Caki2 (cell line): ENCODE measurements at places on chromosomes 1 and 21.

- no peak for DNase-seq
Observed at GRCh38 chr1:62325081-62325480, 5.8 kb upstream of the KANK4 start.

DNA sequence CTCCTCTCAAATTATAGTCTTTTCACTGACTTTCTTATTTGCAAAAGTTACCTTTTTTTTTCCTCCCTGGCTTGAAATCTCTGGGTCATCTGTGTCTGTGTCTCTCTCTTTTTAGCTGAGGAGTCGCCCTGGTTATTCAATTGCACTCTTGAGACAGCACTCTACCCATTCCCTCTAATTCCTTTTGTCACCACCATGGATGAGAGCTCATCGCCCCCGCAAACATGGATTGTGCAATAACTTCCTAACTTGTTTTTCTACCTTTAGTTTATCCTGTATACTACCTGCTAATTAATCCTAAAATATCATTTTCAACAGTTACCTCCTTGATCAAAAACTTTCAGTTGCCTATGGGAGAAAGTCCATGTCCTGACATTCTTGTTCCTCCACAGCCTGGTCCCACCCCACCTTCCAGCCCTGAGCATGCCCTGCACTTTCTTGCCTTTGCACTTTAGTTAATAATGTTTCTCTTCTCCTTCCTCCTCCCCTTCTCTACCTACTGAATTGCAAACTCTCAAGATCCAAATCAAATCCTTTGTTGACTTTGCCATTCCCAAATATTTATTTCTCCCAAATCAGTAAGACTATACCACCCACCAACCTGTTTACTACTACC, 110.4 kb upstream of the MAGI3 start:
- no peak for DNase-seq

GRCh38 chr1:154716011-154716410, 108.0 kb upstream of the ADAR start:
- no peak for DNase-seq

- no peak for DNase-seq
Observed at GRCh38 chr1:185468626-185469025, 151.6 kb upstream of the IVNS1ABP start.

DNA sequence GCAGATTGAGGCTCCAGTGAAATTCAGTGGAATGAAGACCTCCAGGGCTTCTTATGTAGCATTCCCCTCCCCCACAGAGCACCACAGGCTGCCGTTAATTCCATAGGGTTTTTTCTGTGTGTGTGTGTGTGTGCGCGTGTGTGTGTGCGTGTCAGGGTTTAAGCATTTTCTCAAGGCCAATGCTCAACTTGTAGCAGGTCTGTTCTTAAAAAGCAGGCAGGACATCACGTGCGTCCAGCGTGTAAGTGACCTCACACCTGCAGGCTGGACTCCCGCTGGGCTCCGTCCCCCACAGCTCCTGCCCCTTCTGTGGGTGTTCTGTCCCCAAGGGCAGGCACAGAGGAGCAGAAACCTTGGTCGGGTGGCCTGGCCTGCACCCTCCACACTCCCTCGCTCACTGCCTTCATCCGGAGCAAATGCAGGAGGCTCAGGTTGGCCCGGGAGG, 5.3 kb downstream of the PRDM16 start:
- no peak for DNase-seq

DNA sequence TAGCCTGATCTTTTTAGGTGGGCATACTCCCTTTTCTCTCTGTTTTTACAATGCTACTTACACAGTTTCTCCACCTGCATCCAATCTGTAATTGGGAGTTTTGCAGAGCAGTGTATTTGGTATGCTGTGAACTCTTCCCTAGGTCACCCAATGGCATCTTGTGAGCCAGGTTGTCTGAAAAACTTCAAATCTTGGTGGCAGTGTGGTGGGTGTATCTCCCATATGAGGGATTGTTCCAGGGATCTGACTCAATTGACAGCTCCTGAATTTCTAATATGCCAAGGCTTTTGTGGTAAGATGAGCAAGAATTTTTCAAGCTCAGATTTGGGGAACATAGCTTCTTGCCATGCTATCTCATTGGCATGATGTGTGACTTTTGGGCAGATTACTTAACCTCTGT, 47.2 kb upstream of the MACF1 start:
- DNase-seq, result no peak

- DNase-seq, result no peak
Observed at GRCh38 chr1:69228501-69228900, 339.2 kb upstream of the LRRC7 start.

DNA sequence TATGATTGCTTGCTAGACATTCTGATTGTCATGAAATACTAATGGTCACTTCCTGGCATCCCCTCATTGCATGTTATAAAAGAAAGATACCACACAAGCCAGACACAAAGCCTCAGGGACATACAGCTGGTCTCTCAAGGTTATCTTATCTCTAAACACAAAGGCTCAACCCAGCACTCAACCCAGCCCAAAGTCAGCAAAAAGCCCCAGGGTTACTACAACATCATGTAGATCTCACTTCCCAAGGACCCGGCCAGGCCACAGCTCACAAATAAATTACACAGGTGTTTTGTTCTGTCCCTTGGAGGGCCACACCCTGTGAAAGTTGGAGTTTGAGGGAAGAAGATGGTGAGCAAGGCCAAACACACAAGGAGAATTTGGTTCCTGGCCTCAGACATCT, 109.7 kb upstream of the BARHL2 start:
- no peak for DNase-seq

DNA sequence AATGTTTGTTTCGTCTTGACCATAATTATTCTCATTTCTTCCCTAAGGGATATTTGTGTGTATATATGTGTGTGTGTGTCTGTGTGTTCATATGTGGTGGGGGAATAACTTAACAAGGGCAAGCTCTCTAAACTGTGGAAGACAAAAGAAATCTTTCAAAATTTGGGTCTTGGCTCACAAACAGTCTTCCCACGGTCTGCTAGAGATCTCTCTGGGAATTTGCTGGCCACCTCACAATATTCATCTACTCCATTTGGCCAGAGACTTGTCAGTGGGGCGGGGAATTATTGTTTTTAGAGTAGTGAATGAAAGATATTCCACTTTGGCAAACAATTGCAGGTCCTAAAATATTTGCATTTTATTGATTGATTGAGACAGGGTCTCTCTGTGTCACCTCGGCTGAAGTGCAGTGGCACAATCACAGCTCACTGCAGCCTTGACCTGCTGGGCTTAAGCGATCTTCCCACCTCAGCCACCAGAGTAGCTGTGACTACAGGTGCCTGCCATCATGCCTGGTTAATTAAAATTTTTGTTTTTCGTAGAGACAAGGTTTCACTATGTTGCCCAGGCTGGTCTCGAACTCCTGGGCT, 8.0 kb upstream of the EIF2B3 start:
- DNase-seq, result no peak

DNA sequence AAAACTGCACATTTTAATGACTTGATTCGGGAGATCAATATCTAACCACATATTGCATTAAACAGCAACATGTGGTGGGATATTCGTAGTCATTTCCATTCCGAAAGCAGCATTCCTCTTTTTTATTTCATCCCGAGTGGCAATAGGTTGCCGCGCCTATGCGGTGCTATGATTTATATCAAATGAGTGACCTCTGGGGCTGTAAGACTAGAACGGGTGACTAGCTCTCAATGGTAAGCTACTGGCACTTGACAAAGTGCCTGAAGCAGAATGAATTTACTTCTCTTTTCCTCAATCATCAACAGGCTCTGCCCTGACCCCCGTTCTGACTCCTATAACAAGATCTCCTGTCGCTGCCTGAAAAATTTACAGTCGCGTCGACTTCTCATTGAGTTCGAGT, 162.3 kb downstream of the ZNF281 start:
- no peak for DNase-seq

DNA sequence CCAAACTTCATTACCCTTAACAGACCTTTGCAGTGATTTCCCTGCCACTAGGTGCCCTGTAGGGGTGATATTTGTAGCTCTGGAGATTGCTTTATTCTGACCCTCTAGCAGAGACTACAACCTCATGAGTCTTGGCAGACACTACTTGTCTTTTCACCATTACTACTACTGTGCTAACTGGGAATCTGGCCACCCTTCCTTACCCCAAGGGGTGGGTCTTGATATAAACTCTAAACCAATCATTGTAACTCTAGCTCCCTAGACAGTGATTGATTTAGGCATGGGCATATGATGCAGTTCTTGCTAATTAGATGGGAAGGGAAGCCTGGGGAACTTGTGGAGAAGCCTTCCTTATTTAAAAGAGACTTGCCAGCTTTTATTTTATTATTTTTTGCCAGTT, 3.9 kb downstream of the KPNA6 start:
- DNase-seq, result peak; percentile 34

- no peak for DNase-seq
Observed at GRCh38 chr21:41726058-41726558, 40.7 kb downstream of the RIPK4 start.

DNA sequence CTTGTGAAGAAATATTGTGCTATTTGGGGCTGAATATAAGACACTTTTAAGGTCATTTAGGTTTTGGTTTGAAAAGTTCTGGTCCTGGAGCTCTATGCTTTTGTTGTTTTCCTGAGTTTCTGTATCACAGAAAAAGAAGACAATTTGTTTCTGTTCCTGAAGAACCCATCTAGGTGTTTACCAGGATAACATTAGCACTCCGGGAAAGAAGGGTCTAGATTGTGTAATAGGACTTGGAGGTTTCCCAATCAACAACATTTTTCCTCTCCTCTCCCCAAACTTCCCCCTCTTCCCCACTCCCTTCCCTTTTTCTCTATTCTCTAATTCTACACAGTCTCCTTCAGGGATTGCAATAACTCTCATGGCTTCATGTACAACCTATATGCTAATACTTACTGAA, 78.7 kb downstream of the PTPRC start:
- no peak for DNase-seq

DNA sequence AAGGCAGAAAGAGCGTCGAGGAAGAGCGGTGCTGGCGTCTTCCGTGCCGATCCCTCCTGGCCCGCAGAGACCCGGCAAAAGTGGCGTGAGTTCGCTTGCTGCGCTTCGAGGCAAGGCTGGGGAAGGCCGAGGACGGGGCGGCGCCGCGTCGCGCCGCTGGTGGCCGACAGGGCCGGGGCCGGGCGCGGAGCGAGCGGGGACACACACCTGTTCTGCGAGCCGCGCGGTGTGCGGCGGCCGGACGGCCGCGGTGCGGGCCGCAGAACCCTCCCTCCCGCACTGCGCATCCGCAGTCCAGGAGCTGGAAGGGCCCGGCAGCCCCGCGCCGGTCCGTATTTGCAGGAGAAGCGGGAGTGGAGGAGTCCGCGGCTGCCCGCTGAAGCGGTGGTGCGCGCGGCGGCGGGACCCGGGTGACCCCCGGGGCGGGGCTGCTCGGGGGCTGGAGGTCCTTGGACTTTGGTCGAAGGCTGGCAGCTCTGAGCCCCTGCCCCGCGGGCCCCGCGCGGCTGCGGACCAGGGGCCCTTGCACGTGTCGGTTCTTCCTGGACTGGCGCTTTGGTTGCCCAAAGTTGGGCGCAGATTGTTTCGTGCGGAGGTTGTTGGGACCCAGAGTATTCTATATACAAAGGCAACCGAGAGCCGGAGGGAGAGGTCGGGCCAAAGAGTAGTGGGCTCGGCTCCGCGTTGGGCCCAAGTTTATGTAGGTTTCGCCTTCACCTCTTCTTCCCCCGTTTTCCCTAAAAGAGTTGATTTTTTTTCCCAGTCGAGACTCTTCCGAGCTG, 2.6 kb downstream of the RNF220 start:
- DNase-seq, result no peak

DNA sequence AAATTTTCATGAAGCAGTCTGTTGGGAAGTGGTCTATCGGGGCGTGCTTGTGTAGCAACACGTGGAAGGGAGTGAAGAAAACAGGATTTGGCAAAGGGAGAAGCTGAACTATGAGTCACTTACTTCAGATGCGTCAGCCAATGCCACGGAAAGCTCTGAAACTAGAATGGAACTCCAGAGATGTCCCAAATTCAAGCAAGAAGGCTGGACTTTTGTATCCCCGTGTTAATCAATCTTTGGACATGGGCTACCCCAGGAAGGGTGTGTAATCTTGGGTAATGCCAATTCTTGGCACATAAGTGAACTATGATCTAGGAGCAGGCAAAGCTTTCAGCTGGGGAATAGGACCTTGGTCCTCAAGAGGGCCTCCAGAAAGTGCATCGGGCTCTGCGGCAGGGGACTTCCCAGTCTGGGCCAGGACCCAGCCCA, 102.6 kb downstream of the ADSS2 start:
- DNase-seq, result no peak

DNA sequence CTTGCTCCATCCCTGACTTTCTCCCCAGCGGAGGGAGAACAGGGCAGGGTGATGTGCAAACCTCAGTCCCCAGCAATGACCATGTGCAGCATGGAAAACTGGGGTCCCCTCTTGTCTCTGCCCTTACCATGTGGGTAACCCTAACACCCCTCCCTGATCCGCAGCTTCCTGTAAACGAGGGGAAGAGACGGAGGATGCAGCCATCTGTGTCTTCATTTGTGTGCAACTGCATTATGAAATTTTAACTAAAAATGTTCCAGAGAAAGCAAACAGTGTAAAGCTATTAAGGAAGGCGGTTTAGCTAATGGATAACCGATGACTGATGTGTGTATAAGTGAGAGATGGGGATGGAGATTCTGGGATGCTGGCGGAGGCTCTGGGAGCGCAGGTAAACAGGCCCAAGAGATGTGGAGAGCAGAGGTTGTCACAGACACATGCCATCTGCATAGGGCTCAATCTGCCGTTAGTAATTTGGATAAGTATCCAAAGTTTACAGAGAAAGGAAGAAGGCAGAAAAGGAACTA, 206.6 kb downstream of the DSCAM start:
- DNase-seq, result peak; percentile 48

GRCh38 chr1:74726063-74726462, 6.8 kb downstream of the CRYZ start:
- DNase-seq, result no peak

GRCh38 chr1:237832858-237833257, 57.9 kb downstream of the ZP4 start:
- no peak for DNase-seq

- DNase-seq, result no peak
Observed at GRCh38 chr1:217535601-217536377, 95.1 kb downstream of the GPATCH2 start.
